ENCODE measurements at places on chromosomes 16 and 17.

DNA sequence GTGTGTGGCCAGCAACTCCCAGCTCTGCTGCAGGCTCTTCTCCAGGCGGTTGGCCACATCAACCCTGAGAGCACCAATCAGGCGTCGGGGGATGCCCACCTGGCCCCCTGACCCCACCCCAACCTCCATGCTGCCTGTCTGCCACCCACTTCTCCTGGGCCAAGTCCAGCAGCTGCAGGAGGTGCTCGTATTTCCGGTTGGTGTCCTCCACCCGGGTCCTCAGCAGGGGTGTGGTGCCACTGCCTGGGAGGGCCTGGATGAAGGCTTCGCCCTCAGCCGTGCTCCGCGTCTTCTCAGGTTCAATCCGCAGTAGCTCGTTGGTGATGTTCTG, 44.6 kb downstream of the UBN1 start:
- no peak for DNase-seq

DNA sequence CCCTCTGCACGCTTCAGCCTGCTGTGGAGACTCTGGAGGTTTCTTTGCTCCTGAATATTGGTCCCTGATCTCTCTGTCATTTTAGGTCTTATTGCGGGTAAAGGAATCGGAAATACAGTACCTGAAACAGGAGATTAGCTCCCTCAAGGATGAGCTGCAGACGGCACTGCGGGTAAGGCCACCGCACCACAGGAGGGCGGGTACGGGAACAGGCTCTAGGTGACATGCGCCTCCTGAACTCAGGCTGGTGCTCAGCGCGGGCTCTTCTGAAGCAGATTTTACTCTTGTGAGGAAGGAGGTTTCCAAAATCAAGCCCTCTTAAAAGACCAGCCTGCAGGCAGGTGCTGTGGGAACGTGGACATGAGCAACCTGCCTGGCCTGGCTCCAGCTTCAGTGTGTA, 29.8 kb downstream of the PLD6 start:
- no peak for DNase-seq

- no peak for DNase-seq
Measured at GRCh38 chr17:75078284-75079022, 9.3 kb upstream of the SLC16A5 start.

GRCh38 chr16:53126390-53126789, 71.6 kb downstream of the CHD9 start:
- DNase-seq: no peak

DNA sequence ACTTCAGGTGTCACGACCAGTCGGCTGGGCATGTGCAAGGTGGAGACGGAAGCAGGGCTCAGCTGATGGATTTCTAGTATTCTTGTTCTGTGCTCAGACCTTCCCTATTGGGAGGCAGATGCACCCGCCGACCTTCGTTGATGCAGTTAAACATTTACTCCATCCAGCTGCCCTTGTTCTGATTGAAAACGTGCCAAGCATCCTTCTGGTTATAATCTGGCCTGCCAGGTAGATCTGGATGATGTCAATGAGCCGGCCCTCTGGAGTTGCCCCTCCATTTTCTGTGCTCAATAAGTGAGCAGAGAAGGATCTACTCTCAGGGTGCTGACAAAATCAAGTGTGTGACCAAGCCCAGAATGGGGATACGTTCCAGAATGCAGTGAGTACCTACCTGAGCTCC, 38.3 kb downstream of the CCDC182 start:
- DNase-seq: no peak

DNA sequence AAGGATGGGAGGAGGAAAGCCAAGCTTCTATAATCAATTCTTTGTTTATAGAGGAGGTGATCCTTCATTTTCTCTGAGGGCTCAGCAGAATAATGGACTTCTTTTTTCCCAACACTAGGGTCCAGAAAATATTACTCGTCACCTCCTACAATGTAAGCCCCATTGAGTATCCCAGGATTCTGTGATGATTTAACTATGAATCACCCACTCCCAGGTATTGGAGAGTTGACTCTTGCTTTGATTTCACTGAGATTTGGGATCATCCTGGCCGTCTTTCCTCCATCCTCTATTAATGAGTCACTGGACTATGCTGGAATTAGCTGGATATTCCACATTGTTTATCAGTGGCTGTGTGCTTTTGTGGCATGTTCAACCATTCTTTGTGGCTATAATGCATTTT, 452.0 kb downstream of the NPIPA7 start:
- DNase-seq: no peak

- DNase-seq: no peak
Measured at GRCh38 chr17:71115669-71115972, 946.3 kb downstream of the KCNJ2 start.

Data from stimulated activated CD4-positive, alpha-beta T cell treated with anti-CD3 and anti-CD28 coated beads, TNF-alpha, amount 100 ng/mL, for 1 hour (primary cell).